BE2C (cell line): ENCODE measurements at places on chromosomes 3 and 15.
A peak's percentile ranks its signal among the peaks of the same experiment; 100 is the strongest.

DNA sequence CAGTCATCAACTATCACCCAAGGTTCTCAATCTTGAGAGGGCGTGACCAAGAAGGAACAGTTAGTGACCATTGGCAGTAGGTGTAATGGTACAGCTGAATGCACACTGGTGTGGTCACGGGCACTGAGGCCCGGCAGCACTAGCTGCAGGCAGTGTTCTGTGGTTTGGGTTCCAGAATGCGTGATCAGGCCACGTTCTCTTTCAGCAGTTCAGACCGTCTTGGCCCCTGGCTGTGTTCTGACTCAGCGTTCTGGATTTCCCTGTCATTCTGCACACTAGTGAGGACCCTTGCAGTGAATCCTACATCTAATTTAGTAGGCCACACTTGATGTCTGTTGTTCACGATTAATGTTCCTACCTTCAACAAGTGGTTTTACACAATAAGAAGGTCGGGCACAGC is 220.5 kb upstream of the SLCO3A1 start:
- DNase-seq, result no peak

DNA sequence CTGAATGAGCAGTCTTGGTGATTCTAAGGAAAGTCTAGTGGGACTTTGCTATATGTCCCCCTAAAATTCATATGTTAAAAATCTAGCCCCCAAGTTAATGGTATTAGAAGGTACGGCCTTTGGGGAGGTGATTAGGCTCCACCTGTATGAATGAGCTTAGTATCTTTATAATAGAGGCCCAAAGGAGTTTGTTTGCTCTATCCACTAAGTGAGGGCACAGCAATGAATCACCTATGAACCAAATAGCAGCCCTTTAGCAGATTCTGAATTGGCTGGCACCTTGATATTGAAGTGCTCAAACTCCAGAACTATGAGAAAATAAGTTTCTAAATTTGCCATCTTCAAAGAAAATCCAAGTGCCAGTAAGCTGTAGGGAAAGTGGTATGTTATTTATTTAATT is 187.9 kb downstream of the SUCNR1 start:
- DNase-seq, result no peak

DNA sequence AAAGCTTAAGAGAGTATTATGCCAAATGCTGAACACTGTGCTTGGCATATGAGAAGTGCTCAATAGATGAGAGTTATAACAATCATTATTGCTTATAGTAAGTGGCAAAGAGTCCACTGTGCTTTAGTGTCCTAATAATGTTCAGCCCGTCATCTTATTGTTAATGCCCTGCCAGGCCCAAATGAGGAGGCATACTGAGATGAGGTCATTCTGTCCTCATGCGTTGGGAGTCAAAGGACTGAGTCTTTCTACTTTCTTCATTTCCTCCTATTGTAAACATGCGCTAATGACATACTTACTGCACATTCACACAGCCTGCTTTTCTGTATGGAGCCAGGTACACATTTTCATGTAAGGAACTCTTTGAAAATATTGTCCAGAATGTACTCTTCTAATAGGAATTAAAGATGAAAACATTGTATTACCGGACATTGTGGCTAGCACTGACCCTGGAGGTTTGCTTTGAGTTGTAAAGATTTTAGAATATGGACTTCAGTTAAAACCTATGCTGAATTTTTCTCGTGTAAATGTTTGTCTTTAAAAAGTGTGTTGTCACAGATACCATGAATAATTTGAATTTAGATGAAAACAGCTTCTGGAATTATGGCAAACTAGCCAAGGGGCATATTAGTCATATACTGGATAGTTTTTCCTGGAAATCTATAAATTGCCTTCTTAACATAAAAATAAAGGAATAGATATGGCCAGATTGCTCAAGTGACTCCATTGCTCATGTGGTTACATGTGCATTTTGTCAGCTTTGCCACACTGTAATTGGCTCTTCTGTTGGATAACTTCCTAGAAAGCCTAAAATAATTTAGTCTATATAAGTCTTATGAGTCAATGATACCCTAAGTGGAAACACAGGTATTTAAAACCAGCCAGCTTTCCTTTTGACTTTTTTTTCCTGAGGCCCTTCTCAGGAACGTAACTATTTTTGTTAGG is 38.3 kb downstream of the KBTBD12 start:
- DNase-seq, result no peak

DNA sequence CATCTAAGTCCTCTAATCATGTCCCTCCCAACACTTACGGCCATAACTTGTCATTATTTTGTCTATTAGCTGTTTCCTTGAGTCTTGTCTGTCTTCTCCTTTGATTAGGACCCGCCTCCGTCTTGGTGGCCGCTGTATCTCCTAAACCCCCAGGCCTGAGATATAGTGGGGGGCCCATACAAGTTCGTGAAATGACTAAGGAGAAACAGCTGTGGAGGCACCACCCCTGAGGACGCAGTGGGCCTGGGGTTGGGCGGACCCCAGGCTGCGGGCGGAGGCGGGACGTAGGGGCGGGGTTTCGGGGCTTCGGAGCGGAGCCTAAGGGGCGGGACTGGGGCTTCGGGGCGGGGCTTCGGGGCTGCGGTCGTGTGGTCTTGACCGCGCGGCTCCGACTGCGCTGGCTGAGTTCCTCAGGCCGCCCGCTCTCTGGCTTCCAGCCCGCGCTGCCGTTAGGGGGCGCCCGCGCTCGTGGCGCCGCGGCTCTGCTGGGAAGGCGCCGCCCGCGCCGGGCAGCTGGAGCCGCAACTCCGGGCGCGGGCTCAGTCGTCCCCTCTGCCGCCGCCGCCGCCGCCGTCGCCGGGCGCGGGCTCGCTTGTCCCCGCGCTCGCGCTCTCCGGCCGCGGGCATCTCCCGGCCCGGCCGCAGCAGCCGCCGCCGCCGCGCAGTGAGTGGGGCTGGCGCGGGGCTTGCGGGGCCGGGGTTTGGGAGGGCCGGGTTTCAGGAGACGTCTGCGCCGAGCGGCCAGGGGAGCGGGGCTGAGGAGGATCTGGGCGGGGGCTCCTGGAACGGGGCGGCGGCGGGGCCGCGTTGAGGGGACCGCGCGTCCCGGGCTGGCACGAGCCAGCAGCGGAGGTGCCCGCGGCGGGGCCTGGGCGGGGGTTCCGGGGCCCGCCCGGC is at the start of gene KCTD6:
Gene KCTD6, plus strand, starts transcription at position 591 of the 897 bp plus-strand sequence. CDS start 6,660 bp downstream, outside the sequence.
- DNase-seq, result peak; percentile 91

DNA sequence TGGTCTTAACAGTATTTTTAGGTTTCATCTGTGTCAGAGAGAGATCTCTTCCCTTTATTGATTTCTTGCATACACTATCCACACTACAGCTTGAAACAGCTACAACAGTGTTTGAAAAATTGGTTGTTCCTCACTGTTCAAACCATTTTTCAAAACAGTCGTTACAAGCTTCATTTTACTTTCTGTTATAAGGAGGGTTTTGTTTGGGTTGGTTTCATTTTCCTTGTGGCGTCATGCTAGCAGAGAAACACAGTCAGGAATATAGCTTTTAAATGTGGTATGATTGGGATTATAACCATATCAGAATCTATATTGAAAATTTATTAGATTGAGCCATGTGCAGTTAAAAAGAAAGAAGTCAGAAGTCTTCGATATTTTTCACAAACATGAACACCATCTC is 400.6 kb downstream of the ZBTB20 start:
- no peak for DNase-seq

- no peak for DNase-seq
Measured at GRCh38 chr15:80588801-80589200, 106.3 kb upstream of the ABHD17C start.
